ENCODE measurements at places on chromosomes 3 and 15.

DNA sequence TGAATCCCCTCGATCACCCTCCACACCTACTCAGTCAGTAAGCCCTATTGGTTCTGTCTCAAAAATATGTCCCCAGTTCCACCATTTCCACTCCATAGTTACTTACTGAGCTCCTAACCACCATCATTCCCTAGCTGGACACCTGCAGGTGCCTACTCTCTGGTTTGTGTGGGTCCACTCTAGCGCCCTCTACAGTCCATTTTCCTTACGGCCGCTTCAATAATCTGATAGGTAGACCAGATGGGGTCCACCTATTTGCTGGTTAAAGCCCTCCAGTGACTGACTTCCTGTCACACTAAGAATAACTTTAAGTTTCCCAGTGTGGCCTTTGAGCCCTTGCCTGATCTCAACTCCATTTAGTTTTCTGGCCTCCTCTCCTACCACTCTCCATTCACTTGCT is 5.0 kb downstream of the GXYLT2 start:
- no peak for DNase-seq

DNA sequence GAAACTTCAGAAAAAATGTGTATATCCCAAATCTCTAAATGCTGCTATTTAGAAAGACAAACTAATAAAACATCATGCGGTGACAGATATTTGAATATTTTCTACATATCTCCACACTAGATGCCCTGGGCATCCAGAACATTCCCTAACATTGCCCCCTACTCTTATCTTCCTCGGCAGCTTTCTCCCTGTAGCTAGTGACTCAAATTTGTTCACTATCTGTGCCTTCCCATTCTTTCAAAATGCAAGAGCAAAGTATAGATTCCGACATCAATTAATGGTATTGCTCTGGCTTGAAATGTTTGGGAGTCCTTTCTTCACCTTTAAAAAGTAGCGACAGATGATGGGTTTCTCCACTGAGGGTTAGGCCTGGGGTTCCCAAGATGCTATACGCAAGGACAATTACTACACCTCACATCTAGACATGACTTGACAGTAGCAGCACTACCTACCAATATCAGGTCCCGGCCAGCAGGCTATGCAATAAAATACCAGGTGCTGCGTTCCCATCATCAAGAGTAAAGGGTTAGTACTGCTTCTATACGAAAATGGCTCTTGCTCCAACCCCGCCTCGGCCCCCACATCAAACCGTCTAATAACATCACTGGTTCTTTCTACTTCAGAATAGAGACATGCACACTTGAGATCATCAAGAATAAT is 631 bp downstream of the UBR1 start:
- DNase-seq = no peak

DNA sequence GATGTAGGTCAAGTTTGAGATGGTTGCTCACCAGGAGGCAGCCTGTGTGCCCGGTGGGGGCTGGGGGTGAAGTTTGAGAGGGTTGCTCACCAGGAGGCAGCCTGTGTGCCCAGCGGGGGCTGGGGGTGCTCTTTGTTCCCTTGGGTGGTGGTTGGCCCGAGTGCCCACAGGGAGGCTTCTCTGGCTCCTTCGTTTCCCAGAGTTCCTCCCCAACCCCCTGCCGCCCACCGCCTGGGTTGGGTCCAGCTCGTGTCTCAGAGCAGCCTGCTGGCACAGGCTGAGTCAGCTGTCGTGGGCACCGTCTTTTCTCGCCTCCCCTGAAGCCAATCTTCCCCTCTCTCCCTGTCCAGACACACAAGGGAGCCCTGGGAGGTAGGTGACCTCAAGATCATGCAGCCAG is 3.1 kb downstream of the APBA2 start:
- DNase-seq = no peak

- no peak for DNase-seq
Measured at GRCh38 chr3:196057760-196058331, 24.0 kb downstream of the TFRC start.

DNA sequence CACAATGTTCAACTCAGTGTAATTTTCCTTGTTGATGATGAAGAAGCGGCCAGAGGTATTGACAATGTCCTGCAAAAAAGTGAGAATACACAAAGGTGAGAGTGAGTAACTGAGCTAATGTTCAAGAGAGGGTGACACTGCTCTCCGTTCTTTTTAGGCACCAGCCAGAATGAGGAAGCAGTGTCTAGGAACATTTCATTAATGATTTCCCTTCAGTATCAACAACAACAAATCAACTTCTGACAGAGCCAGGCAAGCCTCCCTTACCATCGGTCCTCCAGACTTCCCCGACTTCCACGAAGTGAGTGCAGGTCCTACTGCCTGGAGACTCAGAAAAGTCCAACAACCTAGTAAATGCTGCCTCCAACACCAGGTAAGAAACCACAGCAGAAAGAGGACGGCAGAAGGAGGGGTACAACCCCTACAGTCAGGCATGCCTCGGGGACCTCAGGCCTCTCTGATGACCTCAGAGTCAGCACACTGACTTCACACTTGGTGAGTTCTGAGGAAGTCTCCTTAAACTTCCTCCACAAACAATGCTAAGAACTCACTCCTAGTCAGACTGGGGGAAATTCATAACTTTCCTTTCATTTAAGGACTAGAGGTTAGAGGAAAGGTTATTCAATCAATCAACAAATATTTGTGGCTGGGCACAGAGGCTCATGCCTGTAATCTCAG is 62.7 kb downstream of the NPTN start:
- DNase-seq = no peak

DNA sequence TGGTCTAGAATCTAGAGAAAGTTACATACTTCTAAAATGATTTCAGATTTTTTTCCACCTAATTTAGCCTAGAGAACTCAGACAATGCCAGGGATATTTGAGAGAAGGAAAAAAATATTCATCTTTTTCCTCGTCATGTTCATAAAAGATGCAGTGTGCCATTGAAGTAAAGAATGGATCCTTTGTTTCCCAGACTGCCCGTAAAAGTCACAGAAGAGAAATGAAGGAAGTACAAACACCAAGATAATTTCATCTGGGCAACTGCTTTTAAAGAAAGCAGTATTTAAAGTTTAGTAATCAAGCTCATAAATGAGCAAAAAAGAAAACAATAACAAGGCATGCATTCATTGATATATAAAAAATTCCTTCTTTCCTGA is 47.2 kb downstream of the TTC23 start:
- DNase-seq = no peak

- no peak for DNase-seq
Measured at GRCh38 chr3:12425850-12426579, 58.3 kb upstream of the TSEN2 start.

DNA sequence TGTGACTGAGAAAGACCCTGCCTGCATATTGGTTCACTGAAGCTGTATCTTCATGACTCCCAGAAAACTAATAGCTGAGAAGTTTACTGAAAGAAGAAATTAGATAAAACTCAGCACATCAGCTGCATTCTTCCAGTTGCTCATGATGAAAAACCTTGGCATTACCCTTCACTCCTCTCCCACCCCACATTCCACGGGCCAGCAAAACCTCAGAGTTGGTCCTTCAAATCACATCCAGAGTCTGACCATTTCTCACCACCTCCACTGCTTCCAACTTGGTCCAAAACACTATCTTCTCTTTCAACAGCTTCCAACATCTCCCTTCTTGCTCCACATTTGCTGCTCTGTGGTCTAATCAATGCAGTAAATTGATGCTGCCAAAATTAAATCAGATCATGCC is 97.1 kb downstream of the CD47 start:
- no peak for DNase-seq

GRCh38 chr15:70234256-70234905 is 136.7 kb upstream of the TLE3 start:
- no peak for DNase-seq

DNA sequence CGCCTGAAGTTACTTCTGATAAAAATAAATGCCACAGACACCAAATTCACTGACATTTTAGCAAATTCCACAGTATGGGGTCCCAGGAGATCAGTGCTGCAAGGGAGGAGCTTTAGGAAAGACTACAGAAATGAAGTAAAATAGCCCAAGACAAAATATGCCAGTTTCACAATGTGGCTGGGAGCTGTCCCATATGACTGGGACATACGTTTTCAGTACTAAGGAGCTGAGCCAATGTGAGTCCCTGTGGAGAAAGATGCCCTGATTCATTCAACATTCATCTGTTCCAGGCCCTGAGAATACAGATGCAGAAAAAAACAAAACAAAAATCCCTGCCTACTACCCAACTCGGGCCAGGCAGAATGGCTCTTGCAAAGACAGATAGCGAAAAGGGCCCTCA is 63.4 kb upstream of the FAM174B start:
- no peak for DNase-seq

DNA sequence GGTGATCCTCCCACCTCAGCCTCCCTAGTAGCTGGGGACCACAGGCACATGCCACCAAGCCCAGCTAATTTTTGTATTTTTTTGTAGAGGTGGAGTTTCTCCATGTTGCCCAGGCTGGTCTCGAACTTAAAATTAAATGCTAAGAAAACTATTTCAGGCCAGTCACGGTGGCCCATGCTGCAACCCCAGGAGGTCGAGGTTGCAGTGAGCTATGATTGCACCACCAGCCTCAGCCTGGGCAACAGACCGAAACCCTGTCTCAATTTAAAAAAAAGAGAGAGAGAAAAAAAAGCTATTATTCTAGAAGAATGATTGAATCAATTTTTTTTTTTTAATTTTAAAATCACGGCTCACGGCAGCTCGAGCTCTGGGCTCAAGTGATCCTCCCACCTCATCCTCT is 4.7 kb downstream of the SLC51A start:
- no peak for DNase-seq

- DNase-seq = no peak
Measured at GRCh38 chr3:96959901-96960641, 145.7 kb downstream of the EPHA6 start.

GRCh38 chr3:15120986-15121385 is 22.0 kb upstream of the RBSN start:
- no peak for DNase-seq

DNA sequence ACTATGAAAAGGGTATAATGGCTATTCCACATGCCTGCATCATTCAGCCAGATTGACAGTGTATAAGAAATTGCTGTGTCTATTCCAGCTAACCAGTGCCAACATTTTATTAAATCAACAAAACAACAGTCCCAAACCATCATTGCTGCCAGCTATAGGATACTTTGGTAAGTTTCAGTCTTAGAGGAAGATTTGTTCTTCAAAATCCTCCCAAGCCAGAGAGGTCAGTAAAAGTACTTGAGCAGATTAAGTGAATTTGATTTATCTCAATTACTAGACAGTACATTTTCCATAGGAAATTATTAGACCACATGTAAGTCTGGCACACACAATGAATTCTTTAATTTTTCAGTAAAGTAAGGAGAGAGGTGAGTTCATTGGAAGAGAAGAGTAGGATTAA is 50.7 kb downstream of the TFG start:
- DNase-seq = no peak

DNA sequence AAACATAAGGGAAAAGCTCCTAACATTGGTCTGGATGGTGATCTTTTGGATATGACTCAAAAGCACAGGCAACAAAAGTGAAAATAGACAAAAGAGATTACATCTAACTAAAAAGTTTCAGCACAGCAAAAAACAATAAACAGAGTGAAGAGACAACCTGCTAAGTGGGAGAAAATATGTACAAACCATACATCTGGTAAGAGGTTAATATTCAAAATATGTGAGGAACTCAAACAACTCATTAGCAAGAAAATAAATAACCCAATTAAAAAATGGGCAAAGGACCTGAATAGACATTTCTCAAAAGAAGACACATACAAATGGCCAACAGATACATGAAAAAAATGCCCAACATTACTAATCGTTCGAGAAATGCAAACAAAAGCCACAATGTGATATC is 19.0 kb upstream of the NR1I2 start:
- no peak for DNase-seq

GRCh38 chr3:94972066-94972465 is 909.2 kb downstream of the NSUN3 start:
- no peak for DNase-seq

DNA sequence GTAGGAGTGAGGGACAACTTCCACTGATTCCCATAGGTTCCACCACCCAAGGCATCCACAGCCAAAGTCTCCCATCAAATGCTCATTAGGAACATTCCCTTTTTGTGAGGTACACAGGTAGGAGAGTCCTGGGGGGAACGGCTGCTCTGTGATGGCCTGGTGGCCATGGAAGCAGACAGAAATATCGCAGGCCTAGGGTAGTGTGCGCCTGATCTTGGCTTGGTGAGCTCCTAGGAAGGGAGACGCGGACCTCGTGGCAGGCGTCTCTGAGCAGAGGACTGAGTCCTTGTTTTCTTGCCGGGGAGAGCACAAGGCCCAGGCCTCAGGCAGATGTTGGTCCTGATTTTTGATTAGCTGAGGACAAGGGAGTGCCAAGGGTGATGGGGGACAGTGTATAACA is 99.5 kb downstream of the SNRPN start:
- no peak for DNase-seq

GRCh38 chr3:33194303-33194702 is 24.3 kb downstream of the SUSD5 start:
- no peak for DNase-seq

GRCh38 chr3:49135499-49135898 is 2.6 kb upstream of the LAMB2 start:
- DNase-seq = no peak

DNA sequence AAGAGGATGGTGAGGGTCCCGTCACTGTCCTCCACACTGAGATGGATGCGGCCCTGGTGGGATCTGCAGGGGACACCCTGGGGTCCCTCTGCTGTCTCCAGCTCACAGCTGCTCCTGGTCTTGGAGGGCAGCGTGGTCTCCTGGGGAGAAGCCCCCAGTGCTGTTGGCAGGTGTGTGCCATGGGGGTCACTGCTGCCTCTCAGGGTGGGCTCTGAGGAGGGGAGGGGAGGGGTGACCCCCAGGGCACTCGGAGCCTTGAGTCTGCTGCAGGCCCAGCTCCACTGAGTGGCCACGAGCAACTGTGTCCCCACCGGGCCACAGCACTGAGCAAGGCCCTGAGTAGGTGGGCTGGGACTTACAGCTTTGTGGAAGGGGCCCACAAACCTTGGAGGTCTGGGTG is 34.7 kb downstream of the KLHL25 start:
- DNase-seq = no peak

DNA sequence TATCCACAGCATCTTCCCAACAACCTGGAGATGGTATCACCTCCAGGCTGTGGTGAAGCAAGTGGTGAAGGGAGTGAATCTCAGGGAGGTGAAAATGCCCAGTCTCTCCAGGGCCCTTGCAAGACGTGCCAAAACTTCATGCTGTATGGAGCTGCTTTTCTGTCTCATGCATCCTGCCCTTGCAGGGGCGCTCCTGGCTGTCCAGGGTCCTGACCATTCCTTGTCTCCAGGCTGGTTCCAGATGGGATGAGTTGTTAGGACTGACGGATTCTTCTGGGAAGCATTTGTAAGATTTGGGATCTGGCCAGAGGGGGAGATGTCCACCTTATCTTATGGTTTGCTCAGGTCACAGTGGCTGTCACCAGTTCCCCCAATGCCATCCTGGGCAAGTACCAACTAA is 15.8 kb downstream of the TGM4 start:
- no peak for DNase-seq

- no peak for DNase-seq
Measured at GRCh38 chr3:51386159-51386851, 1.2 kb downstream of the MANF start.

DNA sequence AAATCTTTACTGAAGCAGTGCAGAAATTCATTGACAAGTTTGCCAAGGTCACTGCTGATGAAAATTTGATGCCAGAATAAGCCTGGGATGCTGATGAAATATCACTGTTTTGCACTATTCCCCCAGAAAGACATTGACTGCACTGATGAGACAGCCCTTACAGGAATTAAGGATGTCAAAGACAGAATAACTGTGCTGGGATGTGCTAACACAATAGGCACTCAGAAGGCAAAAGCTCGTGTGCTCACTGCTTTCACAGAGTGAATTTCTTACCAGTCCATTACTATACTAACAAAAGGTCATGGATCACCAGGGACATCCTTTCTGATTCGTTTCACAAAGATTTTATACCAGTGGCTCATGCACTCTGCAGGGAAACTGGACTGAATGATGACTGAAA is 69.4 kb downstream of the MCF2L2 start:
- no peak for DNase-seq

Data from activated CD8-positive, alpha-beta memory T cell treated with anti-CD3 and anti-CD28 coated beads for 48 hours (primary cell).